ENCODE measurements at places on chromosomes 1 and 21. TPM values are rescaled to one million over a fixed set of nuclear protein-coding genes. Genes with fewer than 3 reads are reported as not detected.
A peak's percentile ranks its signal among the peaks of the same experiment; 100 is the strongest.

DNA sequence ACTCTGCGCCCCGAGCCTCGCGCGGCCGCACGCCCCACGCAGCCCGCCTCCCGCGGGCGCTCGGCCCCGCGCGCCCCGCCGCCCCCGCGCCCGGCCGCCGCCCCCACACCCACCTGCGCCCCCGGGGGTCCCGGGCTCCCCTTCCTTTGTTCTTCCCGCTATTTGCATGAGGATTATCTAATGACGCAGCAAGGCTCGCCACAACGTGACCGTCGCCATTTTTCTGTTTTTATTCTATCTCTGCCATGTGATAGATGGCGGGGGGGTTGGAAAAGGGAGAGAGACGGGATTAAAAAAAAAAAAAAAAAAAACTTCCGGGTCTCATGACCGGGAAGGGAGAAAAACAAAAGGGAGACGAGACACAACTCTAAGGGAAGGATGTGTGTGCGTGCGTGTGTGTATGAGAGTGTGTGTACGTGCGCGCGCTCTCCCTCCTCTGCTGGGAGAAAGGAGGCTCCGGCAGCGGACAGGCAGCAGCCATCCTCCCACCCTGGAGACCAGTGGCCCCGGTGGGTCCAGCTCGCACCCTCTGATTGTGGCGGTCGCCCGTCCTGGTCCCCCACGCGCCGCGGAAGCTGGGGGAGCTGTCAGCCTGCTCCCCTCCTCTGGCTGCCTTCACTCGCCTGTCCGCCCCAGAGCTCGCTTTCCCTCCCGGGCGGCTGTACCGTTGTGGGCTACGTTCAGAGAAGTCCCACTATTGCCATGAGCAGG is 80.4 kb upstream of the AK4 start:
- H3K4me1 ChIP-seq = no peaks in the 10 kb centered on the region
- no peaks in the 10 kb centered on the region for H3K36me3 ChIP-seq
- no peaks in the 10 kb centered on the region for H3K27me3 ChIP-seq
- H3K27ac ChIP-seq = peak overlapping the region; percentile 100
- DNase-seq = peak; percentile 85

Gene IQGAP3
- 0.58 TPM for total RNA-seq

DNA sequence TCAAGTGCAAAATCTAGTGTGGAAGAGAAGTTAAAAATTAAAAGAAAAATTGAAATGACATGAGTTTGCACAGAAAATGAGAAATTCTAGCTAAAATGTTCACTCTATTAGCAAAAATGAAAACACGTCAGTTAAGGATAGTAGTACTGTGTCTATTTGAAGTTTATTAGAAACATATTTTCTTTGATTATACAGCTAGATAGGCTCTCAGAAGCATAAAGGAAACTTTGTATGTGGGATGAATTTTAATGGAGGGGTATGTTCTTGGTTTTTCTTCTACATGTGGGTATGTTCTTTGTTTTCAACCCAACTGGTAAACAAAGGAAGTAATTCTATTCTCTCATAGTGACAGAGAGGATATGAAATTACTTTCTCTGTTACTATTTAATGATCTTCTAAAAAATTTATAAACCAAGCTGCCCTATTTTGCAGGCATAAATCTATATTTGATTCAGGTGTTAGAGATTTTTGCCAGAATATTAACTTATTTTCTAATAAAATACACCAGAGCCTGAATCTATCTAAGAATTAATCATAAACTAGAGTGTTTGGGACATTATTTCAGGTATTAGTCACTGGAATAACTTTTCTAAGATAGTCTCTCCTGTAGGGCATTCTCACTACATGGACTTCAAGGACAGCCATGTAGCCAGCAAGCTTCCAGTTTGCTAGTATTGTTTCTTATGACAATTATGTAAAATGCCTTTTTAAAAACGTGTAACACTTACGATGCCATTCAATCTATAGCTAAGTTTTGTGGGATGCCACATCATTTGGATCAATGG is 15.8 kb downstream of the GPSM2 start:
- H3K4me3 ChIP-seq = no peak overlapping the region
- no peak overlapping the region for H3K27ac ChIP-seq
- H3K36me3 ChIP-seq = no peaks in the 10 kb centered on the region

DNA sequence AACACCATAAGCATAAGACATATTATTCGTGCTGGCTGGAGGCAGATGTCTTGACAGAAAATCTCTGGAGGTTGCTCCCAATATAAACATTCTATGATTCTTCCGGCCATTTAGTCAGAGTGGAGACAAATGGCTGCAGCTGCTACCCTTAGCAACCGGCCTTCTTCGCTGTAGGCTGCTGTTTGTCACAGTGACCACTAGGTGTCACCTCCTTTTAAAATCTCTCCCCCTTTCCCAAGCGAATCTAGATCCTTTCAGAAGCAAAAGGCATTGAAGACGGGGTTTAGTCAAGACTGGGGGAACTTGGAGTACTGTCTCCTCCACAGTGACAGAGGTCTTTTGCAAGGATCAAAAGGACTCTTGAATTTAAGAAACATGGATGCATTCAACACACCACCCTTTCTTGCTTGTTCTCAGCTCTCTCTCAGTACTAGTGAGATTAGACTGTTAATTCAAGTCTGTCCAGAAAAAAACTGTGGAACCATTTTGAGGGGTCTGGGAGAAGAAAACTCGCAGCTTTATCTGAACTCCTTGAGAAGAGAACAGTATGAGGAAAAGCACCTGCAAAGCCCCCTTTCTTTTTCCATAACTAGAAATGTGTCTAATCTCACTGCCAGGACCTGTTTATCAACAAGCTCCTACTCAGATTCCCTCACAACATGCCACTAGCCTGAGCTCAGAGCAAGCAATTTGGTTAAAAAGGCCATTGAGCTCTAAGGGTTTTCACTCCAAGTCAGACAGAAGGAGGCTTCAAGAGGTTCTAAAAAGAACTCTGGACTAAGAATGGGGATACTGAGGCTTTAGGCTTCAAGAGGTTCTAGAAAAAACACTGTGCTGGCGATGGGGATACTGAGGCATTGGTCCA is 408.3 kb upstream of the PLXNA2 start:
- H3K4me1 ChIP-seq = no peaks in the 10 kb centered on the region
- no peaks in the 10 kb centered on the region for H3K27me3 ChIP-seq
- DNase-seq = no peak
- H3K4me3 ChIP-seq = no peak overlapping the region
- no peak overlapping the region for H3K27ac ChIP-seq

Gene SPATA45
- not detected for total RNA-seq

DNA sequence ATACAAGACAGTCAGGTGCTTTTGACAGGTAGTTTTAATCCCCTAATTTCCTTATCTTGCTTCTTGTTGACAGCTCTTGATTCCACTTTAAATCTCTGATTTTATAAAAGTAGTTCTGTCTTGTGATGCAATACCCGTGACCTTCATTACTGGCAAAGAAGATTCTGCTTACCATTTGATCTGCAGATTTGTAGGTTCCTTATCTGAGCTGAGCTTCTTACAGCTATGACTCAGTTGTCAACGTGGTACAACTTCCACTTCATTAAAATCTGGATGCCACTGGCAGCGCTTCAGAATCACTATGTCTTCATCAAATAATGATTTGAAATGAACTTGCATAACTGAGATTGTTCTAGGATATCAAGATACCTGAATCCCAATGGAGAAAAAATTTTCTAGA is 543.6 kb upstream of the B3GALT2 start:
- no peaks in the 10 kb centered on the region for H3K27me3 ChIP-seq
- no peaks in the 10 kb centered on the region for H3K36me3 ChIP-seq
- DNase-seq = no peak
- H3K4me1 ChIP-seq = no peaks in the 10 kb centered on the region
- H3K4me3 ChIP-seq = no peak overlapping the region

GRCh38 chr1:232952514-232953499 is 2.4 kb downstream of the NTPCR start:
- H3K36me3 ChIP-seq = peaks cover 2% of the 10 kb centered on the region

DNA sequence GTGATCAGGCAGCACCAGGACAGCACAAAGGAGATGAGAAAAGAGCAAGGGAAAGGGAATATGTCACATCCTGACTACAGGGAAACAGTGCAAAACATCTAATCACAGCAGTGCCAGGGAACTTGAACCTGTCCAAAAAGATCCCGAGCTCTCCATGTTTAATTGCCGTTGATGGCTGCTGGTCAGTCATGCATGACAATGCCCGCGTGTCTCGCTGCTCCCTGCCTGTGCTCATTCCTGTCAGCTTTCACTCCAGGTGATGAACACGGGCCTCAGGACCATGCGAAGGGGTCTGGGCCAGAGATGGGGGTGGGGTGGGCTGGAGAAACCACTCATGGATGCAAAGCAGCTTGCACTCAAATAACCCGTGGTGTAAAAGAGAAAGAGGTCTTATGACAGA is 287.0 kb downstream of the GPATCH2 start:
- no peak overlapping the region for H3K4me3 ChIP-seq
- DNase-seq = no peak
- no peaks in the 10 kb centered on the region for H3K36me3 ChIP-seq
- no peaks in the 10 kb centered on the region for H3K27me3 ChIP-seq
- H3K27ac ChIP-seq = no peak overlapping the region

GRCh38 chr1:51101976-51102375 is at the start of gene C1orf185:
Gene C1orf185 (plus strand): TSS chr1:51102228. CDS start chr1:51102234, 6 bp downstream.
- no peaks in the 10 kb centered on the region for H3K4me1 ChIP-seq
- H3K36me3 ChIP-seq = no peaks in the 10 kb centered on the region
- no peaks in the 10 kb centered on the region for H3K27me3 ChIP-seq
- H3K4me3 ChIP-seq = no peak within 1 kb of the TSS

DNA sequence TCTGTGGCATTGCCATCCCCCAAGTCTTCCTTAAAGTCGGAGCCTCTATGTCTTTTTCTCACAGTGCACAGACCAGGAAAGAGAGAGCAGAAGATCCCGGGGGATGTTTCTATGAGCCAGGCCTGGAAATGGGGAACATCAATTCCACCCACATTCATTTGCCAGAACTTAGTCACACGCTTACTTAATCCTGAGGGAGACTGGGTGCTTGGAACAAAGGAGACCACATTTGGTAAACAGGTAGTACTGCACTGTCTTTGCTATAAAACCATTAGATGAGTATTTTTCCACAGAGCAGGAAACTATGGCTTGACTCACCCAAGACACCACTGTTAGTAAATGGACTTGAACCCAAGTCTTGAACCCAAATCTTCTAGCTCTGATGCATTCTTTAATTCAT is 60.7 kb upstream of the CTTNBP2NL start:
- H3K27ac ChIP-seq = no peak overlapping the region
- DNase-seq = no peak
- H3K27me3 ChIP-seq = no peaks in the 10 kb centered on the region
- H3K4me1 ChIP-seq = no peaks in the 10 kb centered on the region
- no peaks in the 10 kb centered on the region for H3K36me3 ChIP-seq

Gene TMEM82
- not detected for total RNA-seq

GRCh38 chr1:180156201-180156600 is 1.5 kb downstream of the QSOX1 start:
- H3K4me3 ChIP-seq = no peak overlapping the region
- H3K27me3 ChIP-seq = no peaks in the 10 kb centered on the region
- H3K4me1 ChIP-seq = peaks cover 4% of the 10 kb centered on the region
- H3K27ac ChIP-seq = no peak overlapping the region
- DNase-seq = no peak

DNA sequence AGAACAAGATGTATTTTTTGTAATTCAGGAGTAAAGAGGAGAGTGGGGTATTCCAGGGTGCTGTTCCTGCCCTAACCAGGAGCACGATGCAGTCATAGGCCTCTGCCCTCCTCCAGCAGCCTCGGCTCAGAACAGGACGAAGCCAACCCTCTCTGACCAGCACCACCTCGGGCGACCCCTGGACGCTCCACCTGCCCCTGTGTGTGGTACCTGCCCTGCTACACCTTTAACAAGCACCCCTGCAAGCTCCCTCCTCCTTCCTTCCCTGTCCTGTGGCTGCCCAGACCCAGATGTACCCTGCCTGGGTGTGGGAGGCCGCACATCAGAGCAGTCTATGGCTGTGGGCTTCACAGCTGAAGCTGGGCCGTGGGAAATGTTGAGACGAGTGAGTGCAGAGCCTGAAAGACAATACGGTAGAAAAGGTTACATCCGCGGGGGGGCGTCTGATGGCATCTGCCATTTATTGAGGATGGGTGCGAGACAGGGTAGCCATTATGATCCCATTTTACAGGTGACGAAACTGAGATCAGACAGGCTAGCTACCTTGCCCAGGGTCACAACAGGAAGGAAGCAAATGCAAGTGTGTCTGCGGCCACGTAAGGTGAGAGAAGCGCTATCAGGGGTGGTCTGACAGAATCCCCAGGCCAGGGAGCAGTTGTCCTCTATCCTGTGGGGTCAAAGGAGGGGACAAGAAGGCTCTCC is 4.6 kb downstream of the ERG start:
- peak overlapping the region; percentile 46 for H3K27ac ChIP-seq
- H3K4me3 ChIP-seq = no peak overlapping the region
- no peaks in the 10 kb centered on the region for H3K27me3 ChIP-seq
- H3K4me1 ChIP-seq = peaks cover 6% of the 10 kb centered on the region
- H3K36me3 ChIP-seq = no peaks in the 10 kb centered on the region

Gene SHISAL2A
- total RNA-seq = 0.96 TPM

Gene DSTYK
- total RNA-seq = 14.3 TPM
